ENCODE measurements at places on chromosomes 6 and 20.

DNA sequence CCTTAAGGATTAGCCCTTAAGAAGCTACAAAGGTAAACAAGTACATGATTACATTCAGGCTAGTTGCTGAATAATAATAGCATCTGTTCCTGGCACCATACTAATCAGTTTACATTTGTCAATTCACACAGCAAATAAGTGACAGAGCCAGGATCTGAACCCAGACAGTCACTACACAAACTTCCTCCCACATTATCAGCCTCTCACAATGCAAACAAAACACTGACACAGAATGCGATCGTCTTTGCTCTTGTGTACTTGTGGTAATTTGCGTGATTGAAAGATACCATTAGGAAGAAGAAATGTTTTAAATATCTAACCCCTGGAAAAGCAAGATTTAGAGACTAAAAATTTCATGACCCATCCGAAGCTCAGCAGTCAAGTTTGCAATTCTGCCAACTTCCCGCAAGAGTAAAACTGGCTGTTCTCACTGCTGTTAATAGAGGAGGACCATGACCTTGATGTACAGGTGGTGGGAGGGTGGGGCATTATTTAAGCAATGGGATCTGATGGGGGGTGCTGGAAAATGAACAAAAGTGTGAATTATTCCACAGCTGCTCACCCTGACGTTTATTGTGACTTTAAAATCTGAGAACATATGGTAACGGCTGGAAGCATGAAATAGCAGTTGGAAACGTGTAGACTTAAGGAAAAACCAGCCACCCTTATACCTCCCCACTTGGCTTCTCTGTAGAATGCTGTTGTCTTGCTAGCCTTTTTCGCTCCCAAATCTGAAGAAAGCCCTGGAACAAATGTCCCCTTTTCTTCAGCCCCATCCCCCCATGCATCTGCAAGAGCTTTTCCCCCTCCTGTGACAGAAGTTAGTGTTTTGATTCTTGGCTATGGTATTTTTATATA, 95.3 kb upstream of the ARMC2 start:
- no peak for DNase-seq
- no peak overlapping the region for H3K4me3 ChIP-seq
- H3K27ac ChIP-seq: no peak overlapping the region
- H3K4me1 ChIP-seq: no peaks in the 10 kb centered on the region
- no peaks in the 10 kb centered on the region for H3K36me3 ChIP-seq
- H3K27me3 ChIP-seq: peaks cover 4% of the 10 kb centered on the region

DNA sequence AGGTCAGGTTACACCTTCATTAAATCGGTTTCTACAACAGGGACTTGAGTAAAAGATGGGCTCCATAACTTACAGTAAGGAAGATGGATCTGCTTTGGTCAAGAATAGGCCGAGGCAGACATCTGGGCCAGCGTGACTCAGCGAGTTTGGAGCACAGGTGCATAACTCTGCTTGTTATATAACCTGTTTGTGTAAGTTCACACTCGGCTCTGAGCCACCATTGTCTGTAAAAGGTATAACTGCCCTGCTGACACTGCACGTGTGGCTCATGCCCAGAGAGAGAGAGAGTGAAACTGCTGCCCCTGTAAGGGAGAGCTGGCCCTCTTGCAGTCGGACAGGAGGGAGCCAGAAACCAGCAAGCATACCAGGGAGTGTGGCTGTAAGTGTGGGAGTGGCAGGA, 737.9 kb upstream of the SLC35B3 start:
- no peaks in the 10 kb centered on the region for H3K36me3 ChIP-seq
- H3K4me3 ChIP-seq: no peak overlapping the region
- no peak overlapping the region for H3K27ac ChIP-seq
- no peak for DNase-seq

DNA sequence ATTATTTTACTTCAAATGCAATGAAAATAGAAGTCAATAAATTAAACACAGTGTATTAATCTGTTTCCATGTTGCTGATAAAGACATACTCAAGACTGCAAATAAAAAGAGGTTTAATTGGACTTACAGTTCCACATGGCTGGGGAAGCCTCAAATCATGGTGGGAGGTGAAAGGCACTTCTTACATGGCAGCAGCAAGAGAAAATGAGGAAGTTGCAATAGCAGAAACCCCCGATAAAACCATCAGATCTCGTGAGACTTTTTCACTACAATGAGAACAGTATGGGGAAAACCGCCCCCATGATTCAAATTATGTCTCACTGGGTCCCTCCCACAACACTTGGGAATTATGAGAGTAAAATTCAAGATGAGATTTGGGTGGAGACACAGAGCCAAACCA, 82.2 kb downstream of the GPR63 start:
- no peak overlapping the region for H3K4me3 ChIP-seq
- H3K4me1 ChIP-seq: no peaks in the 10 kb centered on the region
- no peaks in the 10 kb centered on the region for H3K36me3 ChIP-seq
- DNase-seq: no peak

- H3K4me1 ChIP-seq: no peaks in the 10 kb centered on the region
- peaks cover 3% of the 10 kb centered on the region for H3K27me3 ChIP-seq
- DNase-seq: no peak
- no peak overlapping the region for H3K4me3 ChIP-seq
- H3K27ac ChIP-seq: no peak overlapping the region
Observed at GRCh38 chr20:19820555-19821211, 62.6 kb downstream of the RIN2 start.

- H3K4me1 ChIP-seq: peaks cover 49% of the 10 kb centered on the region
- H3K27me3 ChIP-seq: peaks cover 11% of the 10 kb centered on the region
- no peaks in the 10 kb centered on the region for H3K36me3 ChIP-seq
Observed at GRCh38 chr6:36958775-36959554, 4.4 kb downstream of the PI16 start.

GRCh38 chr6:89260832-89261231, 43.7 kb upstream of the GABRR1 start:
- no peaks in the 10 kb centered on the region for H3K36me3 ChIP-seq
- peaks cover 6% of the 10 kb centered on the region for H3K27me3 ChIP-seq
- H3K4me3 ChIP-seq: no peak overlapping the region
- no peak for DNase-seq

DNA sequence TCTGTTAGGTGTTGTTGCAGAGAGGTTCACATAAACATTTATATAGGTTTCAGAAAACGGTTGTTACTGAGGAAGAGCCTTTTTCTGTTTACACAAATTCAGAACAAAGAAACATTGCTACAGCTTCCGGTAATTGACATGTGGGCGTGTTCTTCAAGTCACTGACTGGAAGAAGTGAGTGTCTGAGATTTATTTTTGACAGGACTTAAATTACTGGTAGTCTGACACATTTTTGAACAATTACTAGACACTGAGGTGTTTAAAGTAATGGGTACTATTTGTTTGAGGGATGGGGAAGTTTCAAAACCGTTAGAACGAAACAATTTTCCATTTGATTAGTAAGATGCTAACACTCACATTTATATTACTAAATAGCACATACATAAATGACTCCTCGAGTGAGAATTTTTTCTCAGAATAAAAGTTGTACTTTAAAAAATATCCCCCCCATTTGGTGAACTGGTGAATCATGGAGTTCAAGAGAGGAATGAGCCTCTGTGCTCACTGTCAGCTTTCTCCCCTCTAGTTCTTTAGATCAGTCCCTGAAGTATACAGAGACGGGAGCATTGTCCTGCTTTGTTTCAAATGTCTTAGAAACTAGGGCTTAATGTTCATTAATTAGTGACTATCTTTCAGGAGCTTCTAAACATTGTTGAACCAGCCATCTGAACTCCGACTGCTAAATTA, 98.7 kb downstream of the TSHZ2 start:
- no peak overlapping the region for H3K27ac ChIP-seq
- no peak overlapping the region for H3K4me3 ChIP-seq
- H3K27me3 ChIP-seq: peaks cover 4% of the 10 kb centered on the region
- H3K36me3 ChIP-seq: no peaks in the 10 kb centered on the region
- no peak for DNase-seq

DNA sequence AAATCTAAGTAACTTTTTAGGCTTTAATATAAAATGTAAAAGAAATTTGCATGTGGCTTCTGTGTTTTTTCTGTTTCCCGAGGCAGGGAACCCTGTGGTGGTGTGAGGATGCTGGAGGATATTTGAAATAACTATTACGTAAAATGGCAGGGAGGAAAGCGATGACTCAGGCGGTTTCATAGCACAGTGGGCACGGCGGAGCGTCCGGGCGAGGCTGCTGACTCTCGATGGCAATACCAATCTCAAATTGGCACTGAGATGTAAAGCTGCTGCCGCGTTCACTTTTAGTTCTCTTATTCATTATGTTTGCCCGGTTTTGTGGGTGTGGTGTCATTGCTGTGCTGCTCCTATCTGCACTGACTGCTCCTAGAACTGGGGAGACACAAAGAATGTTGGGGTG, 254.3 kb downstream of the THBS2 start:
- H3K36me3 ChIP-seq: no peaks in the 10 kb centered on the region
- H3K4me3 ChIP-seq: no peak overlapping the region

GRCh38 chr20:19269737-19270340, 57.4 kb downstream of the SLC24A3 start:
- H3K27ac ChIP-seq: no peak overlapping the region
- no peaks in the 10 kb centered on the region for H3K4me1 ChIP-seq
- no peaks in the 10 kb centered on the region for H3K27me3 ChIP-seq
- no peak overlapping the region for H3K4me3 ChIP-seq
- DNase-seq: no peak

DNA sequence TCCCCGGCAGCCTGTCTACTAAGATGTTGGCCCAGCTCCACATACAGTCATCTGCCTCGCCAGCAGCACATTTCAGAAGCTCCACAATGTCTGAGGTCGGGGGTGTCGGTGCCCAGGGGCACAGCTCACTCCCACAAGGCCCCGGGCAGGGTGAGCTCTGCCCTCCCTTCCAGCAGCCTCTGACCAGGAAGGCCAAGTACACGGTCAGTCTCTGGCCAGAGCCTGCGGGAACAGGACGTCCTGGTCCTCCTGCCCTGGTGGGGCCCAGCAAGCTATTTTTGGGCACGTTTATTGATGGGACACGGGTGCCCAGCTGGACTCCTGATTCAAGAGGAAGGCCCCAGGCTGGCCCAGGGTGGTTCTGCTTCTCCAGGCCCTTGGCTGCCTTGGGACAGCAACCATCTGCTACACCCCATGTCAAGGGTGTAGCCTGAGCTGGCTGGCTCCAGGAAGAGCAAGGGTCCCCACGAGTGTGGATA, 114.9 kb upstream of the PTPN1 start:
- DNase-seq: no peak
- H3K27ac ChIP-seq: no peak overlapping the region
- H3K4me3 ChIP-seq: no peak overlapping the region
- H3K4me1 ChIP-seq: peaks cover 22% of the 10 kb centered on the region

DNA sequence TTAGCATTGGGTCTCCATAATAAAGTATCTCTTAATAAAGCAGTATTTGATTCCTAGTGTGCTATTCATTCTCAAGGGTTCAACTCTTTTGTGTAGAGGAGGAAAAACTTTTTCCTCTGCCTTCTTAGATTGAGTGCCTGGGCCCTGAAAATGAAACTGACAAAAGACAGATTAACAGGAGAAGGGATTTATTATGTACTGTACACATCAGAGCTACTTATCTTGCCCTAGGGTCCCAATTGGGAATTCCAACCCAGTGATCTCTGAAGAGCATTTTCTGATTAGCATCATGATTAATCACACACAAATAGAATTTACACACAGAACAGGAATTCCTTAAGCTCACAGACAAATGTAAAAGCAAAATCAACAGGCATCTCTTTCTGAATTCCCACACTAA, 128.9 kb downstream of the CD164 start:
- no peak overlapping the region for H3K4me3 ChIP-seq
- H3K27ac ChIP-seq: no peak overlapping the region
- no peaks in the 10 kb centered on the region for H3K27me3 ChIP-seq
- H3K4me1 ChIP-seq: peaks cover 2% of the 10 kb centered on the region

DNA sequence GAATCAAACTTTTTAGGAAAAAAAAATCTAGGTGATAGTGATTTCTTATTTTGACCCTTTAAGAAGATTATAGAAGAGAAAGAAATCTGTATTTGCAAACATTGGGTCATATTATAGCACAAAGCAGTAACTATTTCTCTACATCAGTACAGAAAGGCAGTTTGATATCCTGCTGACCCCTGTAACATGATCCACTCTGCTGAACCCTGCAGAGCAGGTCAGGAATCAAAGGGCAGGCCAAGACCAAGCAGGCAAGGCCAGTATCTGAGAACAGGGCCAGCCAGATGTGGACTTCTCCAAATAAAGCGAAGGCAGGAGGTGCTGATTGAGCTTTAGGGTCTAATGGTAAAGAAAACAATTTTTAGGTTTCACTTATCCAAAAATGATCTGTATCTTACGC, 239.4 kb downstream of the PTPRK start:
- H3K4me3 ChIP-seq: no peak overlapping the region
- no peaks in the 10 kb centered on the region for H3K36me3 ChIP-seq
- peaks cover 11% of the 10 kb centered on the region for H3K4me1 ChIP-seq

GRCh38 chr20:17541596-17541995, 10.4 kb upstream of the BFSP1 start:
- H3K36me3 ChIP-seq: no peaks in the 10 kb centered on the region
- no peak for DNase-seq
- no peak overlapping the region for H3K4me3 ChIP-seq
- no peak overlapping the region for H3K27ac ChIP-seq
- H3K4me1 ChIP-seq: peaks cover 17% of the 10 kb centered on the region

GRCh38 chr6:15515660-15516375, 147.0 kb downstream of the DTNBP1 start:
- H3K4me1 ChIP-seq: peaks cover 5% of the 10 kb centered on the region
- H3K4me3 ChIP-seq: no peak overlapping the region
- H3K27ac ChIP-seq: no peak overlapping the region
- DNase-seq: no peak

DNA sequence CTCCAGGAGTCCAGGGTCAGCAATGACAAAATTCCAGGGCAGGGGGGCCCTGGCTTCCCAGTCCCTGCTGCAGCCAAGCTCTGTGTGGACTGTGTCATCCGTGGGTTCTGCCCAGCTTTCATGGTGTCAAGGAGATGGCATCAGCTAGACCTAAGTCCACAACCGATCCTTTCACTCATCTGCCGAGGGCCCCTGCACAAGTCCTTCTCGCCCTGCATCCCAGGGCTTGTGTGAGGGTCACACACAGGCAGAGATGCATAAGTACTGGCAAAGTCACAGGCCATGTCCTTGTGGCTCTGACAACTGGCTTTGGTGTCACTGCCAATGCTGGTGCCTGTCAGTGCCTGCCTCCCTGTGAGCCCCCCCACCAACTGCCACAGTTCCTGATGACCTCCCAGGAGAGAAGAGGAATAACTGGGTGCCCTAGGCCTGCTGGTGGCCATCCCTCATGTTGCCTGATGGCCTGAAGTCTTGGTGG, 181.4 kb upstream of the CST7 start:
- no peaks in the 10 kb centered on the region for H3K36me3 ChIP-seq
- H3K27me3 ChIP-seq: peaks cover 12% of the 10 kb centered on the region
- H3K4me3 ChIP-seq: no peak overlapping the region
- H3K27ac ChIP-seq: no peak overlapping the region
- DNase-seq: no peak
- no peaks in the 10 kb centered on the region for H3K4me1 ChIP-seq

Measured in activated CD8-positive, alpha-beta T cell treated with anti-CD3 and anti-CD28 coated beads, Interleukin-2, amount 10 ng/mL, durations not matched to agents 7 days and 5 days (primary cell).